SJCRH30 (cell line): ENCODE measurements at places on chromosomes 7 and 10.

DNA sequence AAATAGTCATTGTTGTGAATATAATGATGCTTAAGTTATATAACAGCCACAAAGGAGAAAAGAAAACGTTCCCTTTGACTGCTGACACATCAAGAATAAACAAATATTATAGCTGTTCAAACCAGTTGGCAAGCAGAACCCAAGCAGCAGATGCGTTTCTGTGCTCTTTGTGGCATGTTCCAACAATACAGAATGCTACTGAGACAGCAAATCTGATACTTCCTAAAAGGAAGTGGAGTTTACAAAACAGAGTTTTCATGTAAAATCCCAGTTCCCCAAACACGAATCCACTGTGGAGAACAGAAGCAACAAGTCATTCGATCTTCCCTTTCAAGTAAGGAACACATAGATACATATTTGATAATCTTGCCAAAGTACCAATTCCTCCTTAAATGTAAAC, 170.9 kb upstream of the ASAH2 start:
- no peak for DNase-seq

- DNase-seq, result no peak
Observed at GRCh38 chr10:47027108-47027783, 116.0 kb downstream of the PTPN20 start.

- DNase-seq, result no peak
Observed at GRCh38 chr7:99420986-99421385, 12.2 kb downstream of the BUD31 start.

- DNase-seq, result no peak
Observed at GRCh38 chr10:127151981-127152699, 44.3 kb downstream of the INSYN2A start.

GRCh38 chr7:116955801-116956476, 2.6 kb downstream of the ST7 start:
- DNase-seq, result no peak

DNA sequence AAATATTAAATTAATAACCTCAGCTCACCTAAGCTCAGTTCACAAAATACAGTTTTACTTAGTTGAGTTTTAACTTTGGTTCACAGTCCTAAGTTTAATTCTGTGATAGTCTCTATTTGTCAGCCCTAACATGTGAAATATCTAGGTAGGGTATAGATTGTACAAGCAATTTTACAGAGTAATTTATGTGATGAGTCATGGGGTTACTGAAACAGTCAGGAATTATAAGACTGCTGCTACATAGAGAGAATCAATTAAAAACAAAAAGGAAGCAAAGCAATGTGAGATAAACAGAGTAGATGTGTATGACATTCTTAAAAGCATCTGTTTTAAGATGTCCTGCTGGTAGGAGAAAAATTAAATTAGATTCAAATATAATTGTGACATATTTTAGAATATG, 1018.2 kb upstream of the KCND2 start:
- no peak for DNase-seq

GRCh38 chr7:103132995-103133688, 15.8 kb downstream of the NAPEPLD start:
- no peak for DNase-seq

GRCh38 chr10:28400176-28400575, 97.3 kb upstream of the MPP7 start:
- no peak for DNase-seq

GRCh38 chr10:15745751-15746150, 26.0 kb upstream of the ITGA8 start:
- peak; percentile 41 for DNase-seq

GRCh38 chr10:124193309-124193696, 99.9 kb upstream of the CHST15 start:
- DNase-seq, result no peak

- DNase-seq, result peak; percentile 6
Observed at GRCh38 chr7:15561835-15562234, at the start of gene AGMO. AGMO (minus strand) TSS chr7:15562015.

DNA sequence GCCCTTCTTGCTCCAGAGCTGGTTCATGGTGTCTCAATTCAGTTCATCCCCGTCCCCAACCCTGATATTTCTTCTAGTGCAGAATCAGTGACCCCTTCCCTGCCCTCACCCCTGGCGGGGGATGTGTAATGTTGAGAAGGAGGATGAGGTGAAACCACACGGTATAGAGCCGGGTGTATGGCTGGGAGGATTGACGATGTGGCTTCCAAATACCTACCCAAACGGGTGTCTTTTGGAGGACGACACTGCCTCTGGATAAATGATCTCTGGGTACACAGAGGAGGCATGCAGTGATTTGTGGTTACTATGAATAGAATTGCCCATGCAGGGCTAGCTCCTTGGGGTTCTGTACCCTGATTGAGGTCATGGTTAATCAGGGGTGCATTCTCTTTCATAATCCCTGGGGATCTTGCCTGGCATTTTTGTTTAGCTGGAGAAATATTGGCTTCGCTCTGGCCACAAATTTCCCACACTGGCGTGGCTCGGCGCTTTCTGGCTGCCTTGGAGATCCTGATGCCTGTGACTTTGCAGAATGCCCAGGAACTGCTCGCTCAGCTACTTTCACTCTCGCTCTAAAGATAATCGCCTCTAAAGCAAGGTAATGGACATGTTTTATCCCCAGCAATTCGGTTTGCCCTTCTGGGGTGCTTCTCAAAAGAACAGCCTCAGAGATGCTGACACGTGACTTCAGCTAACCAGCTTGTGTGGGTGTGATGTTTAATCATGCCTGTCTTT, 89.2 kb downstream of the RBM20 start:
- peak; percentile 61 for DNase-seq

- no peak for DNase-seq
Observed at GRCh38 chr10:48833674-48834073, 106.0 kb downstream of the LRRC18 start.
